ENCODE measurements at places on chromosomes 2 and 18. TPM values are rescaled to one million over a fixed set of nuclear protein-coding genes. Genes with fewer than 3 reads are reported as not detected.

Gene NEU2
- not detected for total RNA-seq

Gene RNF144A
- 13.6 TPM for total RNA-seq

Gene BCL11A
- under 0.01 TPM for total RNA-seq

Gene TTN
- total RNA-seq: 1.3 TPM

Gene TRPM8
- total RNA-seq: 0.15 TPM

Gene ELMOD3
- total RNA-seq: 14.3 TPM

Gene SERPINB3
- total RNA-seq: not detected

Gene SULT1C3
- total RNA-seq: not detected

Gene RSAD2
- 4.2 TPM for total RNA-seq
